ENCODE measurements at places on chromosomes 1 and 21. TPM values are rescaled to one million over a fixed set of nuclear protein-coding genes. Genes with fewer than 3 reads are reported as not detected.

DNA sequence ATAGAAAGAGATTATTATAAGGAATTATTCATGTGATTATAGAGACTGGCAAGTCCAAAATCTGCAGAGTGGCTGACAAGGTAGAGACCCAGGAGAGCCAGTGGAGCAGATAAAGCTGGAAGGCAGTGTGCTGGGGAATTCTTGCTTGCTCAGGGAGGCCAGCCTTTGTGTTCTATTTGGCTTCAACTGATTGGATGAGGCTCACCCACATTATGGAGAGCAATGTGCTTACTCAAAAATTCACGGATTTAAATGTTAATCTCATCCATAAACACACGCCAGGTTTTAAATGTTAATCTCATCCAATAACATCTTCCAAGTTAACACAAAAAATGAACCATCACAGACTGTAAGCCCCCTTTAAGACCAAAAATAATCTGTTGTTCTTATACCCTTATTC lies 30.2 kb upstream of the PHGDH start:
- DNase-seq: no peak

- DNase-seq: no peak
Measured at GRCh38 chr1:203695116-203695515, 68.5 kb downstream of the ATP2B4 start.

DNA sequence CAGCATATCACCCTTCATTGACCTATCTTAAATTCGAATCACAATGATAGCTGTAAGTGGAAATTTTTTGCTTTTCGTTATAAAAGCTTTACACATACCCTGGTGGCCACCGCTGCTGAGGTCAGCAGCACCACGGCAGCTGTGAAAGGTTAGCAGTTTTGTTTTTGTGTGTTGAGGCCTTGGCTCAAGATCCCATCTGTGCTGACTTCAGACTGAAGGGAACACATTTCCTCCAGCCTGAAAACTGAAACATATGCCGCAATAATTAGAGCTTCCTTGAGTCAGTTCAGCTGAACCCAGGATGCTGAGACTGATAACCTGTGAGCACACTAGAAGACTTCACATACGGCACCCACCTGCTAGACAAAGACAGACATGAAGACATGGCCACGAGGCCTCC lies 103.0 kb downstream of the SMYD3 start:
- DNase-seq: no peak

GRCh38 chr1:110393691-110394492 lies 3.1 kb upstream of the SLC16A4 start:
- DNase-seq: no peak

The HPCAL4 gene
- not detected for total RNA-seq

The TFF1 gene
- total RNA-seq: not detected

All from sciatic nerve (tissue), 2 donors.